ENCODE measurements at places on chromosomes 16 and 17.

DNA sequence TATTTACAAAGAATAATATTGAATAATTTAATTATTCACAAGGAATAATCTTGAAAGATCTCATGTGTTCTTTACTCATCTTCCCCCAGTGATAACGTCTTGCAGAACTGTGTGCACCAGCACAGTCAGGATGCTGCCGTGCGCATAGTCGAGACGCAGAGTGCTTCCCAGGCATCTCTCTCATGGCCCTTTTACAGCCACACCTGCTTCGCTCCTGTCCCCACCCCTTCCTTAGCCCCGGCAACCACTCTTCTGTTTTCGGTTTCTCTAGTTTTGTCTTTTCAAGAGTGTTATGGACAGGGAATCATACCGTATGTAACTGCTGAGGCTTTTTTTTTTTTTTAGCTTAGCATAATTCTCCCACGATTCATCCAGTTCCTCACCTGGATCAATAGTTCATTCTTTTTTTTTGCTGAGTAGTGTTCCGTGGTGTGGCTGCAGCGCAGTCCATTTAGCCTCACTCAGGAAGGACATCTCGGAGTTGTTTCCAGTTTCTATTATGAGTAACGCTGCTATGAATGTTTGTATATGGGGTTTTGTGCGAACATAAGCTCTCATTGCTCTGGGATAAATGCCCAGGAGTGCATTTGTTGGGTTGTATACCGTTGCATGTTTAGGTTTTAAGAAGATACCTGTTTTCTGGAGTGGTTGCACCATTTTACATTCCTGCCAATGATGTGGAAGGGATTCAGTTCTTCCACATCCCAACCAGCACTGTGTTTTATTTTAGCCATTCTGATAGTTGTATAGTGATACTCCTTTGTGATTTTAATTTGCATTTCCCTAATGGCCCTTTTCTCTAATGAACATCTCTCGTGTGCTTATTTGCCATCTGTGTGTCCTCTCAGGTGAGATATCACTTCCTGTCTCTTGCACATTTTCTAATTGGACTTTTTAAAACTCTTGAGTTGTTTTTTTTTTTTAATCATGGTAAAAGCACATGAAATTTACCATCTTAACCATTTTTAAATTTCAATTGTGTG lies 47.6 kb downstream of the SEC14L1 start:
- no peak for DNase-seq

GRCh38 chr17:66612993-66613392 lies 221.9 kb upstream of the CACNG5 start:
- no peak for DNase-seq

GRCh38 chr17:58306131-58306951 lies 22.3 kb downstream of the TSPOAP1 start:
- DNase-seq = no peak

DNA sequence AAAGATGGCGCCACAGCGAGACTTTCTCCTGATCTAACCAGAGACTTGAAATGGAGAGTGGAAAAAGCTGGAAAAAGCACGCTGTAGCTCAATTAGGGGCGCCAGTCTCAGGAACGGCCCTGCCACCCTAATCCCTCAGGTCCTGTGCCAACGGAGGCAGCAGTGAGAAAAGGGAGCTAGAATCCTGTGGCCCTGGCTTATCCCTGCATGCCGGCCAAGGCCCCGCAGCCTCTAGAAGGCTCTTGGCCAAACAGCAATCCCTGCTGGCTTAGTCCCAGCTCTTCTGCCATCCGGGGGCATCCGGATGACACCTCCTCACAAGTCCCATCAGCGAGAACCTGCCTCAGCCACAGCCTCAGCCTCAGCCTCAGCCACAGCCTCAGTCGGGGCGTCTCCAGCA lies 69.8 kb downstream of the MRM3 start:
- no peak for DNase-seq

- DNase-seq = peak; percentile 51
Observed at GRCh38 chr17:68356520-68356919, 65.2 kb downstream of the ARSG start.

- no peak for DNase-seq
Observed at GRCh38 chr16:79092846-79093245, 507.7 kb downstream of the MAF start.

DNA sequence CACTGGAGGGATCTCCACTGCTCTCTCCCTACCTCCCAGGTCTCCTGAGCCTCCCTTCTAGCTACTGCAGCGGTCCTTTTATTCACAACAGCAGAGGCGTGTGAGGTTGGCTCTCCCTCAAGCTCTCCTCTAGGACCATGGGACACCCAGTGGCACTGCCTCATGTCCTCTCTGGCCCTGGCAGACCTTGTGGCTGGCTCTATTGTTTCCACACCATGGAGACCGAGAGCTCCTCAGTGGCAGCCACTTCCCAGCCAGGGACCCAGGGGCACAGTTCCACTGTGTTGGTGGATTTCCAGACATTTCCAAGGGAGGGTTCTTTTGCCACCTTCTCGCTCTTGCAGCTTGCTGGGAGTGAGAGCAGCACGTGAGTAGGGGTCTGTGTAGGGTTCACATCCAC lies 204.9 kb downstream of the AXIN2 start:
- DNase-seq = no peak

DNA sequence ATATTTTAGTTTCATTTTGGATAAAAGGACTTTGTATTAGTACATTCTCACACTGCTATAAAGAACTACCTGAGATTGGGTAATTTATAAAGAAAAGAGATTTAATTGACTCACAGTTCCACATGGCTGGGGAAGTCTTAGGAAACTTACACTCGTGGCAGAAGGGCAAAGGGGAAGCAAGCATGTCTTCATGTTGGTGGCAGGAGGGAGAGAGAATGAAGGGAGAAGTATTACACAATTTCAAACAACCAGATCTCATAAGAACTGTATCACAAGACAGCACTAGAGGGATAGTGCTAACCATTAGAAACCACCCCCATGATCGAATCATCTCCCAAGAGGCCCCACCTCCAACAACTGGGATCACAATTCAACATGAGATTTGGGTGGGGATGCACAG lies 142.9 kb downstream of the USP31 start:
- no peak for DNase-seq

GRCh38 chr16:12229759-12230594 lies 253.4 kb downstream of the SNX29 start:
- DNase-seq = peak; percentile 15

DNA sequence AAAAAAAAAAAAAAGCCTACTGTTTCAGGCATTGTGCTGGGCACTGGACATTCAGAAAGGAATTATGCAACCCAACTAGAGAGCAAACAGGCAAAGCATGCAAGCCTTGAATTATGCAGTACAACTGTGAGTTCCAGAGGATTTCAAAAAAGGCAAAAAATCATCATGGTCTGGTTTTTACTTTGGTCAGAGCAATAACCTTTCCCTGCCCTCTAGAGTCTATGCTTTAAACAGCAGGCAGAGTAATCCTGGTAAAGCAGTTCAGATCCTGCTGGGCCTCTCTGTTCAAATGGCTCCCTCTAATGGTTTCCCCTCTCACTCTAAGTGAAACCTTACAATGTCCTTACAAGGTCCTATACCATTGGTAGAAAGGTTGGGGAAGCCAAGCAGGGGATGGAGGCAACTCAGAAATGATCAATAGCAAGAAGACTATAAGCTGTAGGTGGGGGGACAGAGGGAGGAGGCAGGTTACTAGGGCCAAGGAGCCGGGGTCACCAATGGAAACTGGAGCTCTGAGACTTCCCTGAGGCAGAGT lies 4.6 kb upstream of the TAF15 start:
- peak; percentile 96 for DNase-seq

GRCh38 chr16:27362570-27363245 lies 39.3 kb upstream of the IL21R start:
- DNase-seq = no peak

DNA sequence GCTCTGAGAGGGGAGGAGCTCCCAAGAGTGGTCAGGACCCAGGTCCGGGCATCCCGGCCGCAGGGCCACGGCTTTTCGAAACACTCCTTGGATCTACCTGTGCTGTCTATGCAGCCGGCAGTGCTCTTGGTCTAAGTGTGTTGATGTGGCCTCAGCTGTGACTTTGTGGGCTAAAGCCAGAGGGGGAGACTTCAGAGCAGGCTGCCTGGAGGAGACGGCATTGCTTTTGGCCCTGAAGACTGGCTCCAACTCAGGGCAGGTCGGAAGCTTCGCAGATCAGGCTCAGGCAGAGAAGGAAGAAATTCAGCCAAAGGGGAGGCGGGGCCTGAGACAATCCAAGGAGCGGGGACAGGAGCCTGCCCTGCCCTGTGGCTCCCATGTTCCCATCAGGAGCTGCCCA lies 31.4 kb downstream of the PIEZO1 start:
- DNase-seq = no peak

DNA sequence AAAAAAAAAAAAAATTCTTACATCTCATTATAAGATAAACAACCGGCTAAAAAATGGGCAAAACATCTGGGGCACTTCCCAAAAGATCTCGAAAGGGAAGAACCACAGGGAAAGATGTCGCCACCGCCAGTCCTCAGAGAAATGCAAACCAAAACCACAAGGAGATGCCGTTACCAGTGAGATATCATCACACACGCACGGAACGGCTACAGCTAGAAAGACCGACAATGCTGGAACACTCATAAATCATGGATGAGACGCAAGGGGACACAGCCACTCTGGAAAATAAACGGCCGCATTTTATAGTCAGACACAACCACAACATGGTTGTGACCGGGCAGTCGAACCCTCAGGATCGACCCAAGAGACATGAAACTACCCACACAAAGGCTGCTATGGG lies 24.5 kb downstream of the WDR45B start:
- DNase-seq = peak; percentile 41

- DNase-seq = peak; percentile 98
Observed at GRCh38 chr17:49515196-49515770, 20.2 kb downstream of the NGFR start.

DNA sequence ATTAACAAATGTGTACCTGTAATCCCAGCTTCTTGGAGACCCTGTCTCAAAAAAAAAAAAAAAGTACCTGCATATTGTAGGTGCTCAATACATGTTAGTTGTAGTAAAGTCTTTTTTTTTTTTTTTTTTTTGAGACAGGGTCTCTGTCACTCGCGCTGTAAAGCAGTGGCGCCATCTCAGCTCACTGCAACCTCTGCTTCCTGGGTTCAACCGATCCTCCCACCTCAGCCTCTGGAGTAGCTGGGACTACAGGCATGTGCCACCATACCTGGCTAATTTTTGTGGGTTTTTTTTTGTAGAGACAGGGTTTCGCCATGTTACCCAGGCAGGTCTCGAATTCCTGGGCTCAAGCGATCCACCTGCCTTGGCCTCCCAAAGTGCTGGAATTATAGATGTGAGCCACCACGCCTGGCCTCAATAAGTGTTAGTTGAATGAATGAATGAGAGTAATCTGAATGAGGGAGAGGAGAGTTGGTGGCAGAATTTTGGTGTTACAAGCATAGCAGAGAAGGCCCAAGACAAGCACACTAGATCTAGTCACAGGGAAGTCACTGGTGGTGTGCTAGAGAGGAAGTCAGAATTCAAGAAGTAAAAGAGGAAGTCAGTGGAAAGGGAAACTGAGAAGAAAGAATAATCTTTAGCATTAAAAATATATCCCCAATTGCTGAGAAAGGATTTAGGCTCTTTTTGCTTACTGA lies 9.4 kb upstream of the MYL4 start:
- DNase-seq = no peak

- DNase-seq = no peak
Observed at GRCh38 chr16:86180780-86181179, 281.8 kb downstream of the IRF8 start.

GRCh38 chr16:88020516-88020885 lies 69.3 kb downstream of the BANP start:
- no peak for DNase-seq

- no peak for DNase-seq
Observed at GRCh38 chr17:57601143-57601735, 143.9 kb downstream of the CCDC182 start.

GRCh38 chr16:1153480-1154160 lies 714 bp downstream of the CACNA1H start:
- DNase-seq = no peak

DNA sequence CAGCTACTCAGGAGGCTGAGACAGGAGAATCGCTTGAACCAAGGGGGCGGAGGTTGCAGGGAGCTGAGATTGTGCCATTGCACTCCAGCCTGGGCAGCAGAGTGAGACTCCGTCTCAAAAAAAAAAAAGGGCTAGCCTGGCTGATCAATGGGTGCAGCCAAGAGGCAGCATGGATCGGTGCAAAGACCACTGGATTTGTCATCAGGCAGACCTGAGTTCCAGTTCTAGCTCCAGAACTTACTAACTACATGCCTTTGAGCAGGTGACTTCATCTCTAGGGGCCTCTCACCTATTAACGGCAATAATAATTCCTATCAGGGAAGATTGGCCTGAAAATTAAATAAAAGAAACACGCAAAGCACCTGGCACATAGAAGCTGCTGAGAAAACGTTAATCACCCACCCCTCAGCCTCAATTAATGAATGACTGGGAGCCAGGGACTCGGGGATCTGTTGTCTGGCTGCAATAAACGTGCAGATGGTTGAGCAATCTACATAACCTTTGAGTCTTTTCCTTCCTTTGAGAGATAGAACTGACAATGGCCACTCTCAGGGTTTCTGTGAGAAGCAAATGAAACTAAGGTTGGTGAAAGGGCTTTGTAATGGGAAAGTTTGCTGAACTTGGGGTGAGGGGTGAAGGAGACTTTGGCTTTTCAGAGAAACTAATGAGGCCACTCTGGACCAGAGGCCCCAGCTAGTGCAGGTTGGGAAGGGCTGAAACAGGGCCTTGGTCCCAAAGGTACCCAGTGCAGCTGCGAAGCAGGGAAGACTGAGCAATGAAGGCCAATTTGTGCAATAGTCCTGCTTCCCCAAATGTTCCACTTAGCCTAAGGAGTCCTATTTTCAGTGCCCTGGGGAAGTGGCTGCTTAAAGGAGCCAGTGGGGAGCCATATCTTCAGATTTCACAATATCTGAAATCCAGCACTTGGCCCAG lies 7.6 kb downstream of the SEZ6L2 start:
- DNase-seq = no peak

DNA sequence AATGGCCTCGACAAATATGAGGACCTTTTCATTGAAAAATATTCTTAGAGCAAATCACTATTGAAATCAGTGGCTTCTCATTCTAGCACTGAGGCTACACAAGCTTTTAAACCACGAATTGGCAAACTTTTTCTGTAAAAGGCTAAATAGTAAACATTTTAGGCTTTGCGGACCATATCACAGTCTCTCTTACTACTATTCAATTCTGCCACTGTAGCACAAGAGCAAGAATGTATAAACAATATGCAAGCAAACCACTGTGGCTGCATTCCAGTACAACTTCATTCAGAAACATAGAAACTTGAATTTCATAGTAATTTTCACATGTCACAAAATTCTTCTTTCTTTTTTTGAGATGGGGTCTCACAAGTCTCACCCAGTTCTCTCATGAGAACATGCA lies 49.1 kb downstream of the PHLPP2 start:
- no peak for DNase-seq

GRCh38 chr16:81080233-81080632 lies 3.2 kb upstream of the C16orf46 start:
- DNase-seq = no peak

- DNase-seq = no peak
Observed at GRCh38 chr16:74034862-74035261, 261.8 kb upstream of the PSMD7 start.

- no peak for DNase-seq
Observed at GRCh38 chr16:88993946-88994600, 17.1 kb upstream of the CBFA2T3 start.
